ENCODE measurements at places on chromosomes 11 and 22. TPM values are rescaled to one million over a fixed set of nuclear protein-coding genes. Genes with fewer than 3 reads are reported as not detected.

Gene TRIM51
- not detected for total RNA-seq

Gene GRM5
- total RNA-seq = 0.08 TPM

Gene MIOX
- total RNA-seq = not detected

Gene RASSF10
- 0.26 TPM for total RNA-seq

Gene SCGB1A1
- total RNA-seq = not detected

Gene OR51G1
- not detected for total RNA-seq

Gene CASP1
- total RNA-seq = 44.0 TPM

Gene ALDH3B1
- total RNA-seq = 47.0 TPM
